ENCODE measurements at places on chromosomes 5 and 9. TPM values are rescaled to one million over a fixed set of nuclear protein-coding genes. Genes with fewer than 3 reads are reported as not detected.

ZNF883 gene
- total RNA-seq = not detected

S1PR3 gene
- 0.07 TPM for total RNA-seq

ARAP3 gene
- 15.1 TPM for total RNA-seq

GPR150 gene
- total RNA-seq = not detected

PJA2 gene
- total RNA-seq = 38.4 TPM

IL7R gene
- total RNA-seq = 0.98 TPM

LCNL1 gene
- 0.44 TPM for total RNA-seq

DNA sequence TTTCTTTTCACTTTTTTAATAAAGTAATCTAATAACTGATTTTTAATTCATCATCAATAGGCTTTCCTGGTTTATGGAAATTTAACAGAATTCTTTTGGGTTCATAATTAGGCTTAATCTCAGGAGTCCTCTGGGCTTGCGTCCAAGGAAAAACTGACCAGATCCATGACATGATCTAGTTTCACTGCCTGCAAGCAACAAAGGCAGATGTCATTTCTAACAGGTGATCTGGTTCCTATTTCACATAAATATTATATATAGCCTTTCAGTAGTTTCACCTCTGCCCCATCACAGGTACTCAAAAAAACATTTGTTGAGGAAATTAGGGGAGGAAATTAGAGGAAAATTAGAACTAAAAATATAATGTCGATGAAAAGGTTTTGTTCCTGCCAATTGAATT lies 126.4 kb downstream of the FBXL17 start:
- H3K27ac ChIP-seq = no peak overlapping the region
- H3K4me1 ChIP-seq = no peaks in the 10 kb centered on the region
- no peaks in the 10 kb centered on the region for H3K27me3 ChIP-seq
- H3K36me3 ChIP-seq = no peaks in the 10 kb centered on the region
- DNase-seq = no peak
- no peak overlapping the region for H3K4me3 ChIP-seq

DNA sequence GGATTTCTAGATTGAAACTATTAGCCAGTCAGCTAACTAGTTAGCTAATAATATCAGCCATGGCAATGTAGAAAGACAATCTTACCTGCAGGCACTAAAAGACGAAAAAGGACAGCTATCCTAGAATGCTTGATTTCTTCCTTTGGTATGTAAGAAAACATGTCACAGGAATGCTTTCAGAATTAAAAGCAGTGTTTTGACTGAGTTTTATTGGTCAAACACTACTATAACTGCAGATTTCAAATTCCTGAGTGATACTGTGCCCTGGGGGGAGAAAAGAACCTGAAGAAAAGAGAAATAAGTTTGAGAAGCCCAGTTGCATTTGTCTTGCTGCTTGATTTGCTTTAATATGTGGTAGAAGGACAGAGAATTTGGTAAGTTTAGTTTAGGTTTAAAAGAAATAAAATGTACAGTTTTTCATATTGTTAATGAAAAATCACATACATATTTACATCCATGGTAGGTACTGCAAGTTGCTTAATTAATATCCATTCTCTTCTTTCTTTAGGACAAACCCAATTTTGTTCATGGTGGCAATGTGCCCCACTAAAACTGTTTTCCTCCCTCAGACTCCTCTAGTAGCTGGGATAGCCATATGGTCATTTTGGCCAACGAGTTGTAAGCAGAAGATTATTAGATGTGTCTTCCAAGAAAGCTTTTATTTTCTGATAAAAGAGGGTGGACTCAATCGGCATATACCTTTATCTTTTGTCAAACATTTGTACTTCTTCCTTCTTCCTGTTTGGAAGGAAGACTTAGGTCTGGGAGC lies 4.3 kb upstream of the FAM169A start:
- peaks cover 8% of the 10 kb centered on the region for H3K4me1 ChIP-seq
- no peak for DNase-seq
- H3K36me3 ChIP-seq = no peaks in the 10 kb centered on the region
- no peak overlapping the region for H3K27ac ChIP-seq

- DNase-seq = peak; percentile 6
- H3K4me3 ChIP-seq = no peak overlapping the region
- no peaks in the 10 kb centered on the region for H3K36me3 ChIP-seq
These were observed 215.1 kb downstream of the SH3GL2 start for GRCh38 chr9:17793713-17794622.

DNA sequence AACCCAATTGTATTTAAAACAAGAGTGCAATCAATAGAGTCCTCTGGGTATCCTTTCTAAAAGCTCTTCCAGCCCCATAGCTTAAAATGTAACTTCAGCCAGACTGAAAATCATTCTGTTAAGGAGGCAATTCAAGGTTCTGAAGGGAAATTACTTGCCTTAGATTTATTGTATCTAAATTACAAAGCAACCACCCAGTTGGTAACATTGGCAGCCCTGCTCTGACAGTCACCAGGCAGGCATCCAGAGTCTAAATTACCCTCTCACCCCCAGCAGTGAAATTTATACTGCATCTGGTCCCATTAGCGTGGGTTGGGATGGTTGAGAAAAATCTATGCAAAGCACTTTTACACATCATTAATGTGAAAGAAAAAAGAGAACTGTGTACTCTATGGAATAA lies 514.7 kb downstream of the MTRR start:
- H3K27ac ChIP-seq = no peak overlapping the region
- H3K4me3 ChIP-seq = no peak overlapping the region
- no peak for DNase-seq
- no peaks in the 10 kb centered on the region for H3K36me3 ChIP-seq
- no peaks in the 10 kb centered on the region for H3K27me3 ChIP-seq

GRCh38 chr5:23648656-23649055 lies 141.2 kb downstream of the PRDM9 start:
- DNase-seq = no peak
- H3K36me3 ChIP-seq = no peaks in the 10 kb centered on the region
- H3K4me3 ChIP-seq = no peak overlapping the region
- no peaks in the 10 kb centered on the region for H3K4me1 ChIP-seq
- H3K27ac ChIP-seq = no peak overlapping the region

DNA sequence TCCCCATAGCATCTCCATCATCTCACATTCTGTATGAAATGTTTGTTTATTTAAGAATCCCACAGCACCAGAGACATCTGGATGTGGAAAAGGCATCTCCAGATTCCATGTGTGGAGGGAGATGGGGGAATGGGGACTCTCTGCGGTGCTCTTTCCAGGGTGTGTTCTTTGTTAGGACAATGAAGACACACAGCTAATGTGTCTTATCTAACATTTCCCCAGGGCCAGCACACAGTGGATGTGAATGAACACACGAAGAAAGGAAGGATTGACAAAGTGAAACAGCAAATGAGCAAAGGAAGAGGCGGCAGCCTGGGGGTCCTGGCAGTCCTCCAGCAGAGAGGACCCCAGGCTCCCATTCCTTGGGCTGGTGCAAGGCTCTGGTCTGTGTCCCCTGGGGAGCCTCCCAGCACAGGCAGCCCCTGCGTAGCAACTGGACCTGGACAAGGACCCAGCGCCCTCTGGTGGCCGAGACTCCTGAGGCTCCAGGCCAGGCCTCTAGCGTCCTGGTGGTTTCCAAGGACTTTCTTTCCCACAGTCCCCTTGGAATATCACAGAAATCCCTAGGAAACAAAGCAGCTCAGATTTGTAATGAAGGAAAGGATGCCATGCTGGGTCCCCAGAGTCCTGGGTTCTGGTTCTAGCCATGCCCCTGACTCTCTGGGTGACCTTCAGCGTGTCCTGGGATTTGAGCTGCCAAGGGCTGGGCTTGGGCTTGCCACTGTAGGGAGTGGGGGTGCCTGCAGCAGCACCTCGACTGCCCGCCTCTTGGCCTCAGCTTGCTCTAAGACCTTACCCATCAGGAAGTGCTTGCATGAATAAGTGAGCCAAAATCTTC lies 3.5 kb upstream of the PDLIM7 start:
- peak; percentile 75 for DNase-seq
- H3K4me1 ChIP-seq = peaks cover 9% of the 10 kb centered on the region
- no peaks in the 10 kb centered on the region for H3K36me3 ChIP-seq
- H3K4me3 ChIP-seq = no peak overlapping the region

- H3K27me3 ChIP-seq = no peaks in the 10 kb centered on the region
- H3K27ac ChIP-seq = no peak overlapping the region
- no peaks in the 10 kb centered on the region for H3K36me3 ChIP-seq
- H3K4me3 ChIP-seq = no peak overlapping the region
- DNase-seq = no peak
These were observed 15.0 kb downstream of the SEMA4D start for GRCh38 chr9:89482901-89483361.

DNA sequence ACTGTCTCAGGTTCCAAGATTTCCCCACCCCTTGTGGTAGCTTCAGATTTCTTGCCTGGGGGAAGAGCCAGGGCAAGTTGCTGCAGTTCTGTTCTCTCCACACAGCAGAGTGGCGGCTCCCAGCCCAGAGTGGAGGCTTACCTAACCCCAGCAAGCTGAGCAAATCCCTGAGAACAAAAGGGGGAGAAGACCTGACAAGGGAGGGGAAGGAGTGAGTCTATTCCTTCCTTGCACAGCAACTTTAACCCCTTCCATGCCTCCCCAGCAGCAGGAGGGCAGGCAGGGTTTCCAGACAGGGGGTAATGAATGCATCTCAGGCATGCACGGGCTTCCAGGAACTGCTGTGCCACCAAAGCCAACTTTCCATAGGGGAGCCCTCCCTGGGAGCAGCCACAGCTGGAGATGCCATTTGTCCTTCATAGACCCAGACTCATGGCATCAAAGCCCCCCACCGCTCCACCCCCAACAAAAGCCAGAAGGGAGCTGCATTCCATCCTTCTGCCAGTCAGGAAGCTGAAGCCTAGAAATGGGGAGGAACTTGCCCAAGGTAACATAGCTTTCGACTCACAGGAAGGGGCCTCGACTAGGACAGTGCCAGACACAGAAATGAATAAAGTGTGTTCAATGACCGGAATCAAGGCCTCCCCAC lies 28.8 kb upstream of the FAT2 start:
- no peak overlapping the region for H3K4me3 ChIP-seq
- no peaks in the 10 kb centered on the region for H3K36me3 ChIP-seq
- H3K4me1 ChIP-seq = peaks cover 33% of the 10 kb centered on the region
- H3K27ac ChIP-seq = no peak overlapping the region

- no peak overlapping the region for H3K27ac ChIP-seq
- H3K36me3 ChIP-seq = peaks cover 13% of the 10 kb centered on the region
- H3K27me3 ChIP-seq = no peaks in the 10 kb centered on the region
- H3K4me1 ChIP-seq = peaks cover 13% of the 10 kb centered on the region
These were observed 4.3 kb upstream of the DDX41 start for GRCh38 chr5:177520916-177521513.

DNA sequence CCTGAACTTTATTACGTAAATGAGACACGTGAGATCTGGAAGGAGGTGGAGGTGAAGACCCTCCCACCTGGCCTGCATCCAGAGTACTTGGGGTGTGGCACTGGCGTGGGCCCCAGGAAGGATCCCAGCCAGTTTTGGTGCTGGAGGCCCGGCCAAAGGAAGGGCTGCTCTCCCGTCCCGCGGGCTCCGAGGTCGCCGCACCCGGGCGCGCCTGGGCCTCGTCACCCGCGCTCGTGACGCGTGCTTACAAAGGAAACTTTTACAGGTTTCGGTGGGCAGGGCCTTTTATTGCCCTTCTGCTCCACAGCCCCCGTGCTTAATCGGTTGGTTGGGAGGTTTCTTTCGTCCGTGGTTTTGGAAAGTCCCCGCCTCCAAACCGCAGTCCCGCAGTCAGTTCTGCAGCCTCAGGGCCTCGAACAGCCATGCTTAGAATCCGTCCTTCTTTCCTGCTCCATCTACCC lies 29.2 kb downstream of the CDKN2A start:
- no peaks in the 10 kb centered on the region for H3K36me3 ChIP-seq
- H3K4me1 ChIP-seq = no peaks in the 10 kb centered on the region
- H3K27ac ChIP-seq = no peak overlapping the region
- no peaks in the 10 kb centered on the region for H3K27me3 ChIP-seq
- no peak overlapping the region for H3K4me3 ChIP-seq

DNA sequence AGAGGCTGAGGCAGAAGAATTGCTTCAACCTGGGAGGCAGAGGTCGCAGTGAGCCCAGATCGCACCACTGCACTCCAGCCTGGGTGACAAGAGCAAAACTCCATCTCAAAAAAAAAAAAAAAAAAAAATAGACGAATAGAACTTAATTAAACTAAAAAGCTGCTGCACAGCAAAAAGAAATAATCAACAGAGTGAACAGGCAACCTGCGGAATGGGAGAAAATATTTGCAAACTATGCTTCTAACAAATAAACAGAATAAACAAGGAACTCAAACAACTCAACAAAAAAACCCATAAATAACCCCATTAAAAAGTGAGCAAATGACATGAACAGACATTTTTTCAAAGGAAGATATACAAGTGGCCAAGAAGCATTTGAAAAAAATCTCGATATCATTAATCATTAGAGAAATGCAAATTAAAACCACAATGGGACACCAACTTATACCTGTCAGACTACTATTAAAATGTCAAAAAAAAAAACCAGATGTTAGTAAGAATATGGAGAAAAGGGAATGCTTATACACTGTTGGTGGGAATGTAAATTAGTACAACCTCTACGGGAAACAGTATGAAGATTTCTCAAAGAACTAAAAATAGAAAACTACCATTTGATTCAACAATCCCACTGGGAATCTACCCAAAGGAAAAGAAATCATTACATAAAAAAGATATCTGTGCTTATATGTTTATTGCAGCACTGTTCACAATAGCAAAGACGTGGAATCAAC lies 21.9 kb upstream of the HRH2 start:
- H3K27ac ChIP-seq = no peak overlapping the region
- H3K4me1 ChIP-seq = no peaks in the 10 kb centered on the region
- H3K27me3 ChIP-seq = no peaks in the 10 kb centered on the region
- DNase-seq = no peak
- no peak overlapping the region for H3K4me3 ChIP-seq

DNA sequence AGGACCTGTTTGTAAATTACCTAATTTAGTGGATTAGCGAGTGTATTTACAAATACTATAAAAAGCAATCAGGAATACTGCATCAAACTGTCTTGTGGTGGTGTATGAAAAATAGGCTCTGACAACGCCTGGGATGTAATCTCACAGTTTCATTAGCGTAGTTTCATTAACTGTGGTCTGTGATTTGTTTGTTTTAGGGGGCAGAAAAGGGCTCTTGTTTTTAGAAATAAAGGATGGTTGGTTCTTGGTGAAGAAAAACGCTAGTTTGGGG lies 1.4 kb downstream of the SLC44A1 start:
- H3K27me3 ChIP-seq = peaks cover 20% of the 10 kb centered on the region
- peak overlapping the region; percentile 59 for H3K4me3 ChIP-seq
- peak overlapping the region; percentile 90 for H3K27ac ChIP-seq
- DNase-seq = no peak
- no peaks in the 10 kb centered on the region for H3K36me3 ChIP-seq
- peaks cover 17% of the 10 kb centered on the region for H3K4me1 ChIP-seq
